ENCODE measurements at places on chromosomes 11 and 22.

DNA sequence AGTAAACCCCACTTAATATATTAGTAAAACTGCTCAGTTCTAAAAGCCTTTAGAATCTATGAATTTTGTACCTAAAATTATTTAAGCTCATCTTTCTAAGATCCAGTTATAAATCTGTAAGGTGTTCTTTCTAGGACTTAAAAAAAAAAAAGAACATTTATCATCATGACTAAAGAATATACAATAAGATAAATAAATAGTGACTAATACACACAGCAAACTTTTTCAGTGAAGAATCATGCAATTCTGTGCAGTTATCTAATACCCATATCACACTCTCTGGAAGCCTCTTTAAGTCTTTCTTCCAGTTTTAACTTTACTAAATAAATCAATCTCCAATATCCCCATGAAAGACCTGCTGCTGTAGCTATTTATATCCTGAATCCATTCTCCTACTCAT, 59.8 kb downstream of the CEP57 start:
- DNase-seq: no peak

GRCh38 chr11:118264569-118265465, 720 bp upstream of the MPZL2 start:
- no peak for DNase-seq

- no peak for DNase-seq
These were observed 86.2 kb upstream of the BARX2 start for GRCh38 chr11:129289350-129290040.

DNA sequence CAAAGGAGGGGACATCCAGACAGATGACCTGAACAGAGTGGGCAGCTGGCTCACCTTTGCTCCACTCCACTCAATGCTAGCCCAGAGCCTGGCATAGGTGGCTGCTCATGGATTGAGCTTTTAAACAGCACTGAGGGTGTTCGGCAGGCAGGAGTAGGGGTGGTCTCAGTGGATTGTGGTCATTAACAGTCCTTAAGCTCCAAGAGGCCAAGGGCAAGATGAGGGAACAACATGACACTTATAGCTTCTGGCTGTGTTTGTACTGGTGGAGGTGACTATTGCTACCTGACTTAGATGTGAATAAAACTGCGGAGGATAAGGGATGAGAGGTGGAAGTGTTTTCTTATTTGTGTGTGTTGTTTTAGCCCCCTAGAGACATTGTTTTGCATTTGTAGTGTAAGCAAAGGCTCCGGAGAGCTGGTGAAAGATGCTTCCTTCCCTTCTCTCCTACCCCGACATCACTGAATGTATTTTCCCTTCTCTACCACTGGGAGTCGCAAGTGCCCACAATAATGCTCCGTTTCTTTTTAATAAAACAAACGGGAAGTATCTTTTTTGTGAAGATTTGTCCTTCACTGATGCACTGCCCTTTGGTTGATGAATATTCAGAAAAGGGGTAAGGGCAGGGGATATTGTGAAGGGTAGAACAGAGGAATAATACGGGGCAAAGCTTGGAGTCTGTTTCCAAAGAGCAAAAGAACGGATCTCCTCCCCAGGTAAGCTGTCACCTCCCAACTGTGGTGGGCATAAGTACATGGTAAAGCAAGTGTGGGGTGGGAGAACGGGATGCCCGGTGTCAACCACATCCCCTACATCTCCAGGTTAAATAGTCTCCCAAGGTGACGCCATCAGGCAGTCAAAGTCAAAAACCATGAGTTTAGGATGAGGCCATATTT, 27.5 kb upstream of the MTNR1B start:
- DNase-seq: peak; percentile 17

DNA sequence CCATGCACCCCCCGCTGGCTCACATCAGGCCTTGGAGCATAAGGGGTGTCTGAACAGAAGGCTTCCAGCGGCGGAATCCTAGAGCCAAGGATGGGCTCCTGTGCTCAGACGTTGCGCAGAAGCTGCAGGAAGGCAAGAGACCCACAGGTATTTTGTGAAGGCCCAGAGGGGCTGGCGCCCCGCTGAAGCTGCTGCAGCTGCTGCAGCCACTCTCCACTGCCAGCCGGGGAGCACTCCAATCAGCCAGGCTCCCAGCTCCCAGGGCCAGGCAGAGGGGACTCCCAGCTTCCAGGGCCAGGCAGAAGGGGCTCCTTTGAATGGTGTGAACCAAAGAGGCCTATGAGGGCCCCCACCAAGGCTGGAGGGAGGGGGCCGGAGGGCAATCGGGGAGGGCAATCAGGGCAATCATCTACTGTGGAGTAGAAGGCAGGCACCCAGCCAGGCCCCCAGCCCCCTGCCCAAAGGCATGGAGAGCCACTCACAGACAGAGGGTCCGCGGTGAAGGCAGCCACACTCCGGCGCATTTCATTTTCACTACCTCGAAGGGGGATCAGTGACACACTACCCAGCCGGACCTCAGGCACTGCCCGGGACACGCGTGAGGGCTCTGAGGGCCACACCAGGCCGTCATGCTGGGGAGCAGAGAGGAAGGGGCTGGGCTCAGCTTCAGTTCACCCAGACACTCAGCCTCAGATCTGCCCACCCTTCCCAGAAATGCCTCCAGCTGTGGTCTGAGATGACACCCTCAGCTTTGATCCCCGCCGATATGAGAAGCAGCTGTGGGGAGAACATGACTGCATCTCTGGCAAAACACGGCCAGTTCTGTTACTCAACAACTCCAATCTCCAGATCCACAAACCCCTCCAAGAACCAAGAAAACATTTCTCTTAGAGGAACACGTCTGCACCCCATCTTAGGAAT, 11.6 kb upstream of the PDE2A start:
- no peak for DNase-seq

DNA sequence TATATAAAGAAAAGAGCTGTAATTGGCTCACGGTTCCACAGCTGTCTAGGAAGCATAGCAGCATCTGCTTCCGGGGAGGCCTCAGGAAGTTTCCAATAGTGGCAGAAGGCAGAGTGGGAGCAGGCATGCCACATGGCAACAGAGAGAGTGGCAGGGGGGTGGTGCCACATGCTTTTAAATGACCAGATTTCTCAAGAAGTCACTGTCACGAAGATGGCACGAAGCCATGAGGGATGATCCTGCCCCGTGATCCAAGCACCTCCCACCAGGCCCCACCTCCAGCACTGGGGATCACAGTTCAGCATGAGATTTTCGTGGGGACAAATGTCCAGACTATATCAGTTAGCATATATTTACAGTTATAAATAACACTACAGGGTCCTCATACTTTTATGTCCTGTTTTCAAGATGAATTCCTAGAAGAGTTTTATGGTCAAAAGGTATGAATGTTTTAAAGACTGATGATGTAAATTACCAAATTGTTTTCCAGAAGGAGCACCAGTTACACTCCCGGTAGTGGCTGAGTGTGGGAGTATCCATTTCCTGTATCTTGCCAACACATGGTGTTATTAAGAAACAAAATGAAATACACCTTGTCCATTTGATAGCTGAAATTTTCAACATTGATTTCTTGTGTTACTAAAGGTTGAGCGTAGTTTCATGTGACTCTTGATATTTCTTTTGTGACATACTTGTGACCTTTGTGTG, 19.2 kb downstream of the FAM118A start:
- no peak for DNase-seq

DNA sequence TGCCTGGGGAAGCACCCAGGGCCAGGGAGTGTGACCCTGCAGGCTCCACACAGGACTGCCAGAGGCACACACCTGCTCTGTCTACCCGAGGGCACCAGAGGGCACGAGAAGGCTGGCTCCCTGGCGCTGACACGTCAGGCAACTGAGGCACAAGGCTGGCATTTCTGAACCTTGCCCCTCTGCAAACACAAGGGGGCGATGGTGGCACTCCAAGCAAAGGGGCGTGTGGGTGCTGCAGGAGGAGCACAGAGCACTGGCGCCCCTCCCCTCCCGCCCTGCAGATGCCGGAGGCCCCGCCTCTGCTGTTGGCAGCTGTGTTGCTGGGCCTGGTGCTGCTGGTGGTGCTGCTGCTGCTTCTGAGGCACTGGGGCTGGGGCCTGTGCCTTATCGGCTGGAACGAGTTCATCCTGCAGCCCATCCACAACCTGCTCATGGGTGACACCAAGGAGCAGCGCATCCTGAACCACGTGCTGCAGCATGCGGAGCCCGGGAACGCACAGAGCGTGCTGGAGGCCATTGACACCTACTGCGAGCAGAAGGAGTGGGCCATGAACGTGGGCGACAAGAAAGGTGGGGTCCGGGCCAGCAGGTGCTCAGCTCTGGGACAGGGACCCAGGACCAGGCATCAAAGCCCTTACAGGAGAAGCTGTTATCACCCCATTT, 20.8 kb upstream of the TXNRD2 start:
- DNase-seq: peak; percentile 54

DNA sequence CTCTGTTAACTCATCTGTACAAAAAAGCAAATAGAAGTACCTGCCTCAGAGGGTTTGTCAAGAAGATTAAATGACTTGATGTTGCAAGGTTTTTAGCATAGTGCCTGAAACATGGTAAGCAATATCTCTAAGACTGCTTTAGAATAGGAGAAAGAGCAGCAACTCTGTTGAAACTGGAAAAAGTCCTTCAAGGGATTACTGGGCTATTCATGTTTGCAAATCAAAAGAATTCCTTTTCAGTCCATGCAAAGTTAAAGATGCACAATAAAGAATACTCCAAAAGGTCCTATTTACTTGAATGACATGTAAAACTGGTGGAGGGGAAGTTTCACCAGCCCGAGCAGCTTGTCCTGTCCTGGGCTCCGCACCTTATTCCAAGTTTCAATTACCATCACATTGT, 70.6 kb downstream of the C2CD3 start:
- DNase-seq: no peak

DNA sequence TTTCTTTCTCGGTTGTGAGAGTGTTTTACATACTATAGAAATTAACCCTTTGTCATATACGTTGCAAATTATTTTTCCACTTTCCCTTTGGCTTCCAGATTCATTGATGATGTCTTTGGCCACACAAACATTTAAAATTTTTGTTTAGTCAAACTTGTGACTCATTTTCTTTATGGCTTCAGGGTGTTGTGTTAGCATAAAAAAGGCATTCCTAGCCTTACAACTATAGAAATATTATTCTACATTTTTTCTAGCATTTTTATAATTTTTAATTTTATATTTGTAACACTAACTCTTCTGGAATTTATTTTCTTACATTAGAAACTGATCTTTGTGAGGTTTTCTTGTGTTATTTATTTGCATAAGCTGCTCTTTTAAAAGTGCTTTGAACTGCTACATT, 12.1 kb downstream of the GRIA4 start:
- no peak for DNase-seq

DNA sequence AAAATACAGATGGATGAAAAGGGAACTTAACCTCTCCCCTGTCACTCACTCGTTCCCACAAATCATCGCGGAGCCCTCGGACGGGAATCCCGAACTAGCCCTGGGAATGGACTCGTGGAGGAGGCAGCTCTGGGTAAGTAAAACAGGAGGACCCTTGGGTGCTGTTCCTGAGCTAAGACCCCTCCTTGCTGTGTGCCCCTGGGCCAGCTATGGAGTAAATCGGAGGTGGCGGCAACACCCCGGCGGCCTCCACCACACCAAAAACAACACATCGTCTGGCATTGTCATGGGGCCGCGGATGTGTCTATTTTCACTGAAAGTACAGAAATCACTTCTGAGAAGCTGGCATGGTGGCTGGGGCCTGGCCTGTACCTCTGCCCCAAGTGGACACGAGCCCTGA, 12.1 kb downstream of the CPT1A start:
- no peak for DNase-seq

DNA sequence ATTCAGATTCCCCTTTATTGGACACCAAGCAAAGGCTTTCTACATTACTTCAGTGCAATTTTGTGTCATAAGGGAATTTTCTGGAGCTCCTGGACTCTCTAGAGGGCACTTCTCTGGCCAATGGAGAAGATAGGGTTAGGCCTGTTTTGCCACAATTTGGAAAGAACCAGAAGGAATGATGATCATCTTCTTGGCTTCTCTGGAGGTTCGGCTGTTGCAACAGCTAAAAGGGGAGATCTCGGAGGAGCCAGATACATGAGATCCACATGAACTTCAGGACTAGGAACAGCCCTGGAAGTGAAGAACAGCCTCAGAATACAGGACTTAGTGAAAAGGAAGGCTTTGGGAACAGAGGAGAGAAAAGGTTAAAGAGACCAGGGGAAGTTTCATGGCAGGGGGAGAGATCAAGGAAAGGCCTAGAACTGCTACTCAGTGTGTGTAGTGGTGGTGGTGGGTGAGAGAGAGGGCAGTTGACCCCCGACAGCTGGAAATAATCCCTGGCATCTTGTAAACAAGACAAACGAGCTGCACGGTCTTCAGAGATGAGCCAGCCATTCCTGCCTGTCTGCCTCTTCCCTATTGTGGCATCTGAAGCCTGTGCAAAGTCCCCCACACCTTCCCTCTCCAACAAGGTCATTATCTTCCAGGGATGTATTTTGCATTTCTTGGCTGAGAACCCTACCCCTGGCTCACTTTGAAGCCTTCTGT, 83.8 kb downstream of the CCDC81 start:
- no peak for DNase-seq

- no peak for DNase-seq
These were observed 3.8 kb downstream of the OSBPL5 start for GRCh38 chr11:3161309-3161708.

DNA sequence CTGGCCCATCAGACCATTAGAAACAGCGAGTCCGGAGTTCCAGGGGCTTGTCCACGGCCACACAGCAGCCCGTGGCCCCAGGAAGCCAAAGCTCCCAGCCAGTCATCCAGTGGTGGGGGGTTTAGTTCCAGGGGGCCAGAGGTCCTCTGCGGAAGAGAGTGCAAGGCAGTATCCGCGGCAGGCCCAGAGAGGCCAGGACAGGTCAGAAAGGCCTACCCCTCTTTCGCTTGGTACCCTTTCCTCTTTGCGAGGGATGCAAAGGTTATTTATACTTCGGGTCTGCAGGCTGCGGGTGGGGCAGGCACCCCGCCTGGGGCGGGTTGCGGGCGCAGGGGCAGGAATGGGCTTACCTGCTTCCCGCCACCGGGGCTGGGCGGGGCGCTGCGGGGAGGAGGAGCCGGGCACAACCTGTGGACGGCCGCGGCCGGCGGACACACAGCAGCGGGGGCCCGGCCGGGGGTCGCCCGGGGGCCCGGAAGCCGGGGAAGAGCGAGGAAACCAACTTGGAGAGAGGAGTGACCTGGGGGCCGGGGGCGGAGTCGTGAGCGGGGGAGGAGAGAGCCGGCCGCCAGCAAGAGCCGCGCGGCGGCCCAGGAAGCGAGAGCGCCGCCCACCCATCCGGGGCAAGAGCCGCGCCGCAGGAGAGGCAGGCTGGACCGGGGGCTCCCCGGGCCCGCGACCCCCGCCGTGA, at the start of gene SH3BP1:
Gene SH3BP1 (plus strand): TSS at position 600 of the 691 bp plus-strand sequence. CDS start 119 bp downstream, outside the sequence.
- DNase-seq: peak; percentile 57

- no peak for DNase-seq
These were observed 107.6 kb upstream of the ASPHD2 start for GRCh38 chr22:26321469-26321913.

Data from CD4-positive, alpha-beta T cell treated with Interleukin-12 subunit alpha and Interleukin-12 subunit beta, for 1 hour (primary cell).